SK-MEL-5 (cell line): ENCODE measurements at places on chromosomes 3 and 15. TPM values are rescaled to one million over a fixed set of nuclear protein-coding genes. Genes with fewer than 3 reads are reported as not detected.

Gene SERINC4
- not detected in 2 replicates for total RNA-seq

- no peak for DNase-seq
Measured at GRCh38 chr15:41333026-41333562, 413 bp downstream of the NUSAP1 start.

GRCh38 chr3:74850381-74850780 lies 235.9 kb upstream of the CNTN3 start:
- no peak for DNase-seq

DNA sequence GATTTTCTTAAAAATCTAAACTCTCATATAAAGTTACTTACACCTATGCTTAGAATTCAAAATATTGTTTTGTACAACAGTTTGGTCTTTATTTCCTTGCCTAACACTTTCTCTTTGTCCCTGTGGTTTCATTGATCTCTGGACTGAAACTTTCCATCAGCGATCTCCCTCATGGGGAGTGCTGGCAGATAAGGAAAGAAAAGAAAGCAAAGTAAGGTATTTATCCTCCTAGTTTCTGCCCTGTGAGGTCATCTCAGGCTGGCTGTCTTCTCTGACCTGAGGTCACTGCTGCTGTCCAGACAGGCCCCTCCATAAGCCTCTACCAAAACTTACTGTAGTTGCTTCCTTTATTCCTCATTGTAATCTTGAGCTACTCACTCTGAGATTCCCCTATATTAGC lies 57.9 kb upstream of the EPHA6 start:
- DNase-seq = no peak

Gene SKIC8
- total RNA-seq = 327 and 343 TPM in 2 replicates

Gene RBP2
- not detected in 2 replicates for total RNA-seq

Gene GPR156
- total RNA-seq = 0.08 and 0.29 TPM in 2 replicates

DNA sequence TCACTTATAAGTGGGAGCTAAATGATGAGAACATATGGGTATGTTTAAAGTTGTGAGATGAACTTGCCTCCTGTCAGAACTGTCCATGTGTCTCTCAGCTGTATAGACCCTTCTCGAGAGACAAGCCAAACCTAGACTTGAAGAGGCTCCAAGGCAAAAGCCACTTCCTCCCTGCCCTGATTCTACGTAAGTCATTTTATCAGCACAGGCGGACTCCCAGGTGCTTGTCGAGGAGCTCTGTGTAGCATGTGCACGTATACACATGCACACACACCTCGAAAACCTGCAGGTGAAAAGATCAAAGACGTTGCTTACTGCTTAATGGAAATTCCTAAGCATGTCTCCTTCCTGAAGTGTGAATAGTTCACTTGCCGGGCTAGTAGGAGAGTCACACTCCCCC lies 5.6 kb upstream of the CLEC3B start:
- DNase-seq = no peak

- DNase-seq = no peak
Measured at GRCh38 chr3:43581343-43581742, 40.5 kb downstream of the ANO10 start.

- DNase-seq = no peak
Measured at GRCh38 chr3:48985831-48986376, 4.1 kb upstream of the P4HTM start.

GRCh38 chr3:2504912-2505311 lies 406.2 kb downstream of the CNTN4 start:
- DNase-seq = no peak

- no peak for DNase-seq
Measured at GRCh38 chr3:114727373-114727772, 419.7 kb downstream of the ZBTB20 start.

Gene CFAP100
- not detected in 2 replicates for total RNA-seq

Gene SHF
- 3.4 and 5.5 TPM in 2 replicates for total RNA-seq

- DNase-seq = no peak
Measured at GRCh38 chr15:100158356-100158755, 183.4 kb downstream of the ADAMTS17 start.

- DNase-seq = no peak
Measured at GRCh38 chr15:52020221-52021085, 1.4 kb downstream of the MAPK6 start.

DNA sequence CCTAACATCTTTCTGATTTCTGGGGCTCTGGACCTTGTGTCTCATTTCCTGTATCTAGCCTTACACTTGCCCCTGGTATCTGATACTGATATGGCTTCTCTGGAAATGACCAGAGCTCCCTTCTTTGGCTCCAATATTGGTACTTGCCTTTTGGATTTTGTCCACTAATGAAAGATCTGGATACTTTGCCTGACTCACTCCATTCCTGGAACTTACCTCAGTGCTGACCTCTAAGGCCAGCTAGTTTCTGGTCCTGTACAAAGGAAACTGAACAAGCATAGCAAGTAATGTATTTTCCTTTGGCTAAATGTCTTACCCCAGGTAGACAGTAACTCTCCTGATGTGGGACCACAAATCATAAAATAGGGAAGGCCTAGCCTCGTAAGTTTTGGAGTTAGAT lies 93.8 kb upstream of the SLC4A7 start:
- no peak for DNase-seq

- DNase-seq = no peak
Measured at GRCh38 chr15:68407886-68408881, 23.8 kb downstream of the ITGA11 start.

Gene AHSG
- total RNA-seq = not detected in 2 replicates

DNA sequence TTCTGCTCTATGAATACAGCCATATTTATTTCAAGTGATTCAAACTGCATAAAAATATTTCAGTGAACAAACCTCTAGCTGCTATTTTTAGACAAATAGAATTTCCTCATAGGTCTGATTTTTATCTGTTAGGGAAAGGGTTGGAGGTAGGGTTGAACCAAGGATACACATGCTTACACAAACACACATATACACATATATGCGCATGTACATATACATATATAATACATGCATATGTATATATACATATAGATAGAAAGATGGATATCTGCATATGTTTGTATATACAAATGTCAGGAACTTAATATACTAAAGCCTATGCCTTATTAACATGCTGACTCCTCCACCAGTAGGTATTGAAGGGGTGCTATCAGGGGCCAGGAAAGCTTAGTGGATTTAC lies 18.1 kb downstream of the ZBBX start:
- DNase-seq = no peak

Gene SLC51A
- not detected in 2 replicates for total RNA-seq

GRCh38 chr3:108736821-108737220 lies 20.4 kb downstream of the RETNLB start:
- no peak for DNase-seq

Gene SCN5A
- 0.51 and 1.0 TPM in 2 replicates for total RNA-seq

Gene NR2F2
- 1.9 and 2.9 TPM in 2 replicates for total RNA-seq

DNA sequence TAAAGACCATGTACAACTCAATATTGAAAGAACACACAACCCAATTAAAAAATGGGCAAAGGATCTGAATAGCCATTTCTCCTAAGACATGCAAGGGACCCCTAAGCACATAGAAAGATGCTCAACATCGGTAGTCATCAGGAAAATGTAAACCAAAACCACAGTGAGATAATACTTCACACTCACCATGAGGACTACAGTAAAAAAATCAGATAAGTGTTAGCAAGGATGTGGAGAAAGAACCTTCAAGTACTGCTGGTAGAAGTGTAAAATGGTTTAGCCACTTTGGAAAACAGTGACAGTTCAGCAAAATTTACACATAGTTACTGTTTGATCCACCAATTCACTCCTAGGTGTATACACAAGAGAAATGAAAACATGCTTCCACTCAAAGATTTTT lies 30.1 kb upstream of the XIRP1 start:
- DNase-seq = no peak

DNA sequence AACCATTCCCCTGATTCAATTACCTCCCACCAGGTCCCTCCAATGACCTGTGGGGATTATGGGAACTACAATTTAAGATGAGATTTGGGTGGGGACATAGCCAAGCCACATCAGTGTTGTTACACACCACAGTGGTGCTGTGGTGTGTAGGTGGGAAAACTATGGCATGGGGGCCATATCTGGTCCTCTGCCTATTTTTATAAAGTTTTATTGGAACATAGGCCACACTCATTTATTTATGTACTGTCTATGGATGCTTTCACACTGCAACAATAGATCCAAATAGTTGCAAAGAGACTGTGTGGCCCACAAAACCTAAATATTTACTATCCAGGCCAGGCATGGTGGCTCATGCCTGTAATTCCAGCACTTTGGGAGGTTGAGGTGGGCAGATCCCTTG lies 46.4 kb downstream of the FLNB start:
- DNase-seq = no peak

Gene TERC
- 2.5 and 10.4 TPM in 2 replicates for total RNA-seq

Gene ADAMTSL3
- 0.05 and 0.08 TPM in 2 replicates for total RNA-seq

DNA sequence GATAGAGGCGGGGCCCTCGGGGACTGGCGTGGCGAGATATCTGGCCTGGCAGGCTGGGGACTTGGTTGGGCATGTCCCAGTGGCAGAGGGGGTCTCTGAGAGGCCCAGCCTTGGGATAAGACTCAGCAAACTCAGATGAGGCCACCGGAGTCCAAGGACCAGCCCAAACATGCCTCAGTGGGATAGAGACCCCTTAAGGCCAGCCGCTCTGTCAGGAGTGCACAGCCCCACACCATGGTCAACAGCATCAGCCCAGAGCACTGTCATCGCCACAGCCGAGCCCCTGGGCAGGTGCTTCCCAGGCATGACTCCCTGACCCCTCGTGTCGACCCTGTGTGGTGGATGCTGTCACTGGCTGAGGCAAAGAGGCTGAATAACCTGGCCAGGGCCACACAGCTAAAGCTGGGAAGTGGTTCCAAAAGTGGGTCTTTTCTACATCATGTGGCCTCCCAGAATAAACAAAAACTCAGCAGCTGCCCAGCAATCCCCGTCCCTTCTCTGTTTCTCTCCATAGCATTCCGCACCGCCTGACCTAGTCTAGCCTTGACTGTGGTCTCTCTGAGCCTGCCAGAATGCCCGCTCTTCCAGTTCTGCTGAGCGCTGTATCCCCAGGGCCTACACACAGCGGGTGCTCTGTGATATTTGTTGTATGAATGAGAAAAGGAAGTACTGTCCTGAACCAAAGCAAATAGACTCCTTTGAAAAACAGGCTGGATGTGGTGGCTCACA lies 15.1 kb downstream of the CTSH start:
- DNase-seq = no peak

Gene ARL13B
- total RNA-seq = 10.8 and 11.8 TPM in 2 replicates

- DNase-seq = no peak
Measured at GRCh38 chr15:96209285-96209735, 121.2 kb upstream of the NR2F2 start.

Gene CPLX3
- not detected in 2 replicates for total RNA-seq

Gene MKRN3
- not detected in 2 replicates for total RNA-seq

Gene ZDHHC23
- 3.9 and 5.4 TPM in 2 replicates for total RNA-seq

GRCh38 chr3:146621723-146622122 lies 16.6 kb upstream of the PLSCR5 start:
- DNase-seq = no peak

GRCh38 chr15:100307241-100308212 lies 34.2 kb downstream of the ADAMTS17 start:
- DNase-seq = no peak

Gene ITGB5
- total RNA-seq = 103 and 116 TPM in 2 replicates

DNA sequence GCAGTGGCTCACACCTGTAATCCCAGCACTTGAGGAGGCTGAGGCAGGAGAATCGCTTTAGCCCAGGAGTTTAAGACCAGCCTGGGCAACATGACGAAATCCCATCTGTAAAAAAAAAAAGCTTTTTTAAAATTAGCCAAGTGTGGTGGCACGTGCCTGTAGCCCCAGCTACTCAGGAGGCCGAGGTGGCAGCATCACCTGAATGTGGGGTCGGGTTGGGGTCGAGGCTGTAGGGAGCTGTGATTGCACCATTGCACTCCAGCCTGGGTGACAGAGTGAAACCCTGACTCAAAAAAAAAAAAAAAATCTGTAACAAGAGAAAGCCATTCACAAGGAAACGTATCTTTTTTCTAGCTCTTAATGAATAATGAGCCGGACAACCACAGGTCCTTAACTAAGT lies 74.7 kb upstream of the DLG1 start:
- DNase-seq = no peak

- no peak for DNase-seq
Measured at GRCh38 chr3:161401389-161401788, 30.1 kb upstream of the SPTSSB start.

GRCh38 chr15:64185146-64185911 lies 22.5 kb upstream of the PPIB start:
- no peak for DNase-seq

Gene USP8
- total RNA-seq = 69.6 and 73.0 TPM in 2 replicates

DNA sequence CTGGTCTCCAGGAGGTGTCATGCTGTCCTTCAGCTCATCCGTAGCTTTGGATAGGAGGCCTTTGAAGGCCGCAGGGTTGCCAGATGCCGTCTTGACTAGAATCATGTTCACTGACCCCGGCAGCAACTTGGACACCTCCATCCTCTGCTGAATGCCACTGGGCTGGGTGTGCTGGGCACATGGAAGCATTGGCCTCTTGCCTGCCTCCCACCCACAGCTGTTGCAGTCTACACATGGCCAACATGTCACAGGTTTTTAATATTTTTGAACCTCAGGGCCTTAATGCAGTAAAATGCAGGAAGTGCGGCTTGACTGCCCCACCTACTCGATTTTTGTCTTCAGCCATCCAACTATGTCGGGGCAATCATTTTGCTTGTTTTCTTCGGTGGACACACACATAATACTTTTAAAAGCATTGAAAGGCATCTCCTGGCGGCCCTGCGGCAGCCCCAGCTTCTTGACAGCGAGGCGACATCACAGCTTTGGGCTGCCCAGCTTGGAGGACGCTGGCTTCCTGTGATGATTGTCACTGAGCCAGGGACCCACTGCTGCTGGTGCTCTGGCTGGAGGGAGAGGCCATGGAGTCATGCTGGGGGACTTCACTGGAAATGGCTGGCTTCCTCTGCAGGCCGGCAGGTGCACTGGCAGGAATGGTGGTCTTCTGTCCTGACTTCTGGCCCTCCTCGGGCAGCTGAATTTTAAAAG lies 31.6 kb upstream of the ACAD9 start:
- no peak for DNase-seq

DNA sequence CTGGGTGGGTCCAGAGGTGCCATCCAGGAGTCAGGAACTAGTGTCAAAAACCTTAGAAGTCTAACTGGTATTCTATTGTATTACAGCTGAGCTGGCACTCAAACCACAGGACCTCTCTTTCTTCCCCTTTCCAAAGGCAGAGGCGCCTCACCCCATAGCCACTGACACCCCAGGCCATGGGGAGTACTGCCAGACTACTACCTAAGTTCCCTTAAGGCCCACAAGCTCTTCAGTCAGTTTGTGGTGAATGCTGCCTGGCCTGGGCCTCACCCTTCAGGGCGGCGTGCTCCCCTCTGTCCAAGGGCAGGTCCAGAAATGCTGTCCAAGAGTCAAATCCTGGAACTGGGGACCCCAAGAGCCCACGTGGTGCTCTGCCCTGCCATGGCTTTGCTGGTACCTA lies 43.0 kb upstream of the FGF7 start:
- no peak for DNase-seq

DNA sequence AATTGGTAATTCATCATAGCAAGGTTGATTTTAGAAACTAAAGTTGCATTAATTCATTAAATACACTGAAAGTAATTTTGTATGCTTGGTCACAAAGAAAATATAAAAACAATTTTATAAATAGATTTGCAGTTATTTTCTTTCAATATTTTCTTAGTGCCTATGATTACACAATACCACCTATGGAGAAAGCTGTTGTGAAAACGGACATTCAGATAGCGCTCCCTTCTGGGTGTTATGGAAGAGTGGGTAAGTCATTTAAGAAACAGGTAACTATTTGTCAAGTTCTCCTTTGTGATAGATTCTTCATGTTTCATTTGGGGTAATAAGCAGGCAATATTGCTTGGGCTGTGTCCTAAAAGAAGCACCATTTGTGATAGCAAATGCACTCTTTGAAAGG lies 3.0 kb downstream of the DUT start:
- DNase-seq = no peak

GRCh38 chr15:74412159-74412558 lies 21.6 kb downstream of the SEMA7A start:
- DNase-seq = no peak

Gene ROBO2
- 32.3 and 42.2 TPM in 2 replicates for total RNA-seq

Gene LMAN1L
- total RNA-seq = not detected in 2 replicates
